Suppressor macrophage treated with lipopolysaccharide for 1 hour (primary cell): ENCODE measurements at places on chromosomes 5 and 9.
A peak's percentile ranks its signal among the peaks of the same experiment; 100 is the strongest.

GRCh38 chr5:170159101-170159698 lies 53.5 kb downstream of the FOXI1 start:
- no peak for DNase-seq

GRCh38 chr5:110099572-110099971 lies 409.8 kb downstream of the MAN2A1 start:
- no peak for DNase-seq

DNA sequence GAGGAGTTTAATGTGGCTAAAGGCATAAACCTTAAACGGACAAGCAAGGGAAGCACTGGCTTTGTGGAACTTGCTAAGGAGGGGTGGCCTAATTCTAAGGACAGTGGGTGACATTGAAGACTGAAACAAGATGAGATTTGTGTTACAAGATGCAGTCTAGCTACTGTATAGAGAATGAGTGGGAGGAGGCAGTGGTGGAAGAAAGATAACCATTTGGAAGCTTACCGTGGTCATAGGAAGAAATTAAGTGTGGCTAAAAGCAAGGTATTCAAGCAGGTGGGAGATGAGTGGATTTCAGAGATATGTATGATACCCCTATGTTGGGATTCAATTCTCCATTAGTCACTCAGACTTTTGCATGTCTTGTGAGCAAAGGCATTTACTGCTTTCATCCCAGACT lies 4.6 kb downstream of the PAM start:
- DNase-seq, result no peak

GRCh38 chr9:99031994-99032393 lies 72.9 kb upstream of the TGFBR1 start:
- no peak for DNase-seq

- DNase-seq, result peak; percentile 47
Measured at GRCh38 chr5:39520232-39520572, 95.4 kb upstream of the DAB2 start.

GRCh38 chr5:124260921-124261515 lies 485.4 kb downstream of the ZNF608 start:
- DNase-seq, result no peak

DNA sequence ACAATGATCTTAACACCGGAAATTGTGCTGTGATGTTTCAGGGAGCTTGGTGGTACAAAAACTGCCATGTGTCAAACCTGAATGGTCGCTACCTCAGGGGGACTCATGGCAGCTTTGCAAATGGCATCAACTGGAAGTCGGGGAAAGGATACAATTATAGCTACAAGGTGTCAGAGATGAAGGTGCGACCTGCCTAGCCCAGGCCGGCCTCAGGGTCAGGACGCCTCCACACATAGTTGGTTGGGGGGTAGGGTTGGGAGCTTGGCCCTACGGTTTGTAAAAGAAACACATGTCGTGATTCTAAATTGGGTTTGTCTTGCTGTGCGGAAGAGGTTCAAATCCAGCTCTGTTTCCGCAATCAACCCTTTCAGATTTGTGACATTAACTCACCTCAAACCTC lies 6.6 kb downstream of the FCN2 start:
- no peak for DNase-seq

- DNase-seq, result no peak
Measured at GRCh38 chr5:132037353-132037752, 23.1 kb upstream of the IL3 start.

GRCh38 chr5:1113332-1113690 lies 1.4 kb upstream of the SLC12A7 start:
- no peak for DNase-seq

- DNase-seq, result no peak
Measured at GRCh38 chr5:169097374-169098326, 203.3 kb downstream of the SLIT3 start.
